Right ventricle myocardium inferior (tissue), 1 donor: ENCODE measurements at places on chromosomes 12 and 14. TPM values are rescaled to one million over a fixed set of nuclear protein-coding genes. Genes with fewer than 3 reads are reported as not detected.
A peak's percentile ranks its signal among the peaks of the same experiment; 100 is the strongest.

DNA sequence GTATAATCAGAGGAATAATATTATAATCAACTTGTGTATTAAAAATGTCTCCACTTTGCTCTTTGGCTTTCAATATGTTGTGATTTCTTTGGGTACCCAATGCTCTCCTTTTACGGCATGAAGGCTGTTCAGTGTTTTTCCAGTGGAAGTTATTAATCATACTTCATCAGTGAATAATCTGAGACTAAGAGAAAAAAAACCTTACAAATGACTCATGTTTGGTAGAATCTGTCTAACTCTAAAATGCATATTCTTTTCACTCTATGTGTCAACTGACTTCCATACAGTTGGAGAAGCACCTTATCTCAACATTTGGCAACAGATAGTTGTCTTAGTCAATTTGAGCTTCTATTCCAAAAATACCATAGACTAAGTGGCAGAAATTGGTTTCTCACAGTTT, 82.2 kb downstream of the PTPRO start:
- DNase-seq = no peak

DNA sequence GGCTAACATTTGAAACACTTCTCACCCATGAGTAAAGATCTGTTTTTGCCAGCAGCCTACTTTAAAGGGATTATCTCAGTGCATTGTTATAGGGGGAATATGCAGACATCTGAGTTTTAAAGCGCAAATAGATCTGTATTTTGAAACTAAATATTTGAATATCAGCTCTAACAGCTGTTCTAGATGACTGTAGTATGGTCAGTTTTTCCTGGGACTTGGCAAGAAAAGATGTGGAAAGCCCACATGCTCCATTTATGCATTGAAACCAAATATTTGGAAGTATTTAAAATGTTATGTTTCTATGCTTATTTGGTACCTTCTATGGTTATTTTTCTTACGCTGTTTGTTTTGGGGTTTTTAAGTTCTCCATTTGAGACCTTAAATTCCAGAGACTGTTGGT, 41.7 kb downstream of the RIC8B start:
- DNase-seq = no peak

GRCh38 chr12:69425417-69425816, 44.8 kb upstream of the FRS2 start:
- DNase-seq = no peak

DNA sequence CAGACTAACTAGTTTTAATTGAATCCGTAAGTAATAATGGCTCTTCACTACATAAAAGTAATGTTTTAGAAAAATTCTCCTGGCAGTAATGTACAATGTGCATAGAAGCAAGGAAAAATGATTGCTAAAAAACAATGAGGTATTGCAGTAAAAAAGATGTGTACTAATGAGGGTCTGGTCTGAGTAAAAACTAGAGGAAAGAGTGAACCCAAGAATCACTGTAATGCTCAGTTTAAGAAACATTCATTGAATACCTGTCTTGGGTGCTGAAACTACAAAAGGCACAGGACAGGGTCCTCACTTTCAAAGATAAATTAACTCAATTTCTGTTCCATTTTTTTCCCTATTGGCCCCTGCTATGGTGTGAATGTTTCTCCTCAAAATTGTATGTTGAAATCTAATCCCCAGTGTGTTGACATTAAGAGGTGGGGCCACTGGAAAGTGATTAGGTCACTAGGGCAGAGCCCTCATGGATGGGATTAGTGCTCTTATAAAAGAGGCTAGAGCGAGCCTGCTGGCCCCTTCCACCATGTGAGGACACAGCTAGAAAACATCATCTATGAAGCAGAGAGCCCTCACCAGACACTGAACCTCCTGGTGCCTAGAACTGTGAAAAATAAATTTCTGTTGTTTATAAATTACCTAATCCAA, 51.6 kb downstream of the RPS6KA5 start:
- no peak for DNase-seq

- no peak for DNase-seq
Measured at GRCh38 chr12:7019043-7019569, 830 bp upstream of the LPCAT3 start.

DNA sequence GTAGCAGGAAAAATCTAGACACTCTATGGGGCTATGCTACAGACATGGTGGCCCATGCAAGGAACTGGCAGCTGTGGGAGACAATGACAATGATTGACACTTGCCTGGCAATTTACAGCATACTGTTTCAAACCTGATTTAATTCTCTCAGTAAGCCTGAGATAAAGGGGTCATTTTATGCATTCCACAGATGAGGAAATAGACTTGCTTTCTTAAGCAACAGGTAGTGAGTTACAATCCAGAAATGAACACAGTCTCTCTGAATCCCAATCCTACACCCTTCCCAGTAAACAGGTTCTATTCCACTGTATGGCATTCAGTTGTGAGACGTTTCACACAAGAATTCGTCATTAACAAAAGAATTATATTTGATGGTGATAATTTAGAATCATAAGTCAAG, 15.5 kb upstream of the PCNX1 start:
- DNase-seq = no peak

GRCh38 chr12:66693901-66694513, 15.1 kb upstream of the GRIP1 start:
- DNase-seq = no peak

DNA sequence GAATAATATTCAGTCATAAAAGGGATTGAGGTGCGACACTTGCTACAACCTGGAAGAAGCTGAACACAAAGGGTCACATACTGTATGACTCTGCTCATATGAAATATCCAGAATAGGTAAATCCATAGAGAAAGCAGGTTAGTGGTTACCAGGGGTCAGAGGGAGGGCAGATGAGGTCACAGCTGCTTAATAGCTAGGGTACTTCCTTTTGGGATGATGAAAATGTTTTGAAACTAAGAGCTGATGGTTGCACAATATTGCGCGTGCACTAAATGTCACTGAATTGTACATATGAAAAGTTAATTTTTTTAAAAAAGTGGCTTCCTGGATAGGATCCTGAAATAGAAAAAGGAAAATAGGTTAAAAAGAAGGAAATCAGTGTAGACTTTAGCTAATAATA, 23.8 kb downstream of the NEUROD4 start:
- DNase-seq = peak; percentile 70

DNA sequence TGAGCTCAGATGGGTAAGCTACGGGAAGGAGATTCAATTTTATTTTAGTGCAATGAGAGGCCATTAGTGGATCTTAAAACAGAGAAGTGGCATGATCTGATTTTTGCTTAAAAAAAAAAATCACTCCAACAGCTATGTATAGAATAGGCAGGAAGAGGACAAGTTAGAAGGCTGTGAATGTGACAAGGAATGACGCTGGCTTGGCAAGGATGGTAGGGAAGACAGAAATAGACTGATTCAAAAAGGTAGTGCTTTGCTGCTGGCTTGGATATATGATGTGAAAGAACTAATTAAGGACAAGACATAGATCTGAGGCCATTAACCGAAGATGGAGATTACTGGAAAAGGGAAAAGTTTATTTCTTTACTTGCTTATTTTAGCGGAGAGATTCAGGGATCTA, 105.2 kb upstream of the GPHB5 start:
- no peak for DNase-seq

DNA sequence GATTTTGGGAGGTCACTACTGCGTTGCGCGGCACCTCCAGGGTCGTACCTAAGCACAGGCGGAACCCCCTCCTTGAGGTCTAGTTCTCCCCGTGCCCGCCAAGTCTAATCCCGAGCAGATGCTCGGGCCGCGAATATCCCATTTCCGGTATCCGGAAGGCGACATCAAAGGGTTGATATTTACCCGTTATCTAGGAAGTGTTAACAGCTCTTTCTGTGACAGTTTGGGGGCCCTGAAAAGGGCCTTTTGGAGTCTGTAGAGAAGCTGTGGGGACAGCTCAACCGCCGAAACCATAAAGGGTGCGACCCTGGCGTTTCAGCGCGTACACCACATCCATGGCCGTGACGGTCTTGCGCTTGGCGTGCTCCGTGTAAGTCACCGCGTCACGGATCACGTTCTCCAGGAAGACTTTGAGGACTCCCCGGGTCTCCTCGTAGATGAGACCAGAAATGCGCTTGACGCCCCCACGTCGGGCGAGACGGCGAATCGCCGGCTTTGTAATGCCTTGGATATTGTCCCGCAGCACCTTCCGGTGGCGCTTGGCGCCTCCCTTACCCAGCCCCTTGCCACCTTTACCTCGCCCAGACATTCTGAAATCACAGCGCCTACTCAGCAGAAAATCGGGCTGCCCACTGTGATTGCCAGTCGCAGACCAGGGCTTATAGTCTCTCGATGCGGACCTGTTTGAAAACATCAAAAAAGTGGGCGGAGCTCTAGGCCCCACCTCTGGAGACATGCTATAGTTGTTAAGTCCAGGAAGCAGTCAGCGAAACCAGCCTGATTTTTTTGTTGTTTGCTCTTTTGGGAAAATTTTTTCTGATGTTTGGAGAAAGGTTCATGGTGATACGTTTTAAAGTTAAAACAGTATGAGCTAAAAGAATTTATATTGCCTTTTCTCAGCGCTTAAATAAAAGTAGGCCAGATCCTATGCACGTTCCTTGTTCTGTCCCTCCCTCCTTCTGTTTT, 32.5 kb downstream of the WBP11 start:
- DNase-seq = peak; percentile 89

- no peak for DNase-seq
Measured at GRCh38 chr14:104895207-104895785, 29.4 kb upstream of the PLD4 start.

DNA sequence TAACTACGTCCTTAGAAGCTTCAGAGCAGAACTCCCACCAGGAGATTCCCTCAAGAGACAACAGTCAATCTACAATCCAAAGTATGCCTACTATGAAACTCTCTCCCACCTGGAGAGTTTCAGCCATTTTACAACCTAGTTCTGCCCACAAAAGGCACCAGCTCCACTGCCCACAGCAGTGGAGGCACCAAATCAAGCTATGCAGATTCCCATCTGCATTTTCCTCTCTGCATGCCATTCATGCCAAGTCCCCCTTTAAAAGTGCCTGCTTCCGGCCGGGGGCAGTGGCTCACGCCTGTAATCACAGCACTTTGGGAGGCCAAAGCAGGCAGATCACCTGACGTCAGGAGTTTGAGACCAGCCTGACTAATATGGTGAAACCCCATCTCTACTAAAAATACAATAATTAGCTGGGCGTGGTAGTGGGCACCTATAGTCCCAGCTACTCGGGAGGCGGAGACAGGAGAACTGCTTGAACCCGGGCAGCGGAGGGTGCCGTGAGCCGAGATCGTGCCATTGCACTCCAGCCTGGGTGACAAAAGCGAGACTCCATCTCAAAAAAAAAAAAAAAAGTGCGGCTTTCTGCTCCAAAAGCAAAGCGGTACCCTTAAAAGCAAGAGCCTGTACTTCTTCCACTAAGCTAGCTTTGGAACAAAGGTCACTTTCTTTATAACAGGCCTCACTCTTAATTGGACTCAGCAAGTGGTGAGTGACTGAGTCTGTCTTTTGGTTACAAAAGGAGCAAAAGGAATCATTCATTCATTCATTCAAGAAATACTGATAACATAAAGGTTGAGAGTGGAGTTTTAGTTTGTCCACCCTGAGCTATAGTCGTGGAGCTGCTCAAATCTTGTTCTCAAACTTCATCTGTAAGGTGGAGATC, 10.1 kb upstream of the DLGAP5 start:
- no peak for DNase-seq

GRCh38 chr12:12582193-12582881, 19.7 kb upstream of the DUSP16 start:
- DNase-seq = no peak

GRCh38 chr12:25377469-25378177, 126.9 kb upstream of the KRAS start:
- no peak for DNase-seq

GRCh38 chr14:99363616-99364290, 91.8 kb upstream of the BCL11B start:
- no peak for DNase-seq

- DNase-seq = no peak
Measured at GRCh38 chr14:66398437-66398836, 87.7 kb upstream of the CCDC196 start.

DNA sequence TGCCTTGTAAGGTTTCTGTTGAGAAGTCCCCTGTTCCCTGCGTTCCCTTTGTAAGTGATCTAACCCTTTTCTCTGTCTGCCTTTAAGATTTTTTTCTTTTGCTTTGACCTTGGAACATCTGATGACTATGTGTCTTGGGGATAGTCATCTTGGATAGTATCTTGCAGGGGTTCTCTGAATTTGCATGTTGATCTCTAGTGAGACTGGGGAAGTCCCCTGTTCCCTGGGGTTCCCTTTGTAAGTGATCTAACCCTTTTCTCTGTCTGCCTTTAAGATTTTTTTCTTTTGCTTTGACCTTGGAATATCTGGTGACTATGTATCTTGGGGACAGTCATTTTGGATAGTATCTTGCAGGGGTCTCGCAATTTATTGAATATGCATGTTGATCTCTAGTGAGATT, 38.2 kb upstream of the TMX1 start:
- DNase-seq = no peak

- no peak for DNase-seq
Measured at GRCh38 chr12:27330846-27331245, 1.8 kb upstream of the BMAL2 start.

- no peak for DNase-seq
Measured at GRCh38 chr12:88433997-88434703, 146.1 kb downstream of the KITLG start.

DNA sequence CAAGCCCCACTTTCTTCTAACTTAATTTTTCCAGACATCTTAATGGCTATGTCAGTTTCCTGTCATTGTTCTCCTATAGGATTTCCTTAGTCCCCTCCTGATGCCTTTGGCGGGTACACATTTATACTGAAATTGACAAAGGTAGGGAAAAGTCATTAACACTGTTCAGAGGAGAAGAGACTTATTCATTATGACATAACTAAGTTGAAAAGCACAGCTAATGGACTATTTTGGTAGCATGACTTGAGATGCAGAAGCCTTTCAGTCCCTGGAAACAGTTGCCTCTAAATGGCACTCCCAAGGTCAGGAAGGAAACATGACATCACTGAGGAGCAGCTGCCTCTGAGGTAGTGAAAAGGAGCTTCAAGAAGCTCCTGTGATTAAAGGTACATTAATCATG, 317.5 kb upstream of the KITLG start:
- no peak for DNase-seq

DNA sequence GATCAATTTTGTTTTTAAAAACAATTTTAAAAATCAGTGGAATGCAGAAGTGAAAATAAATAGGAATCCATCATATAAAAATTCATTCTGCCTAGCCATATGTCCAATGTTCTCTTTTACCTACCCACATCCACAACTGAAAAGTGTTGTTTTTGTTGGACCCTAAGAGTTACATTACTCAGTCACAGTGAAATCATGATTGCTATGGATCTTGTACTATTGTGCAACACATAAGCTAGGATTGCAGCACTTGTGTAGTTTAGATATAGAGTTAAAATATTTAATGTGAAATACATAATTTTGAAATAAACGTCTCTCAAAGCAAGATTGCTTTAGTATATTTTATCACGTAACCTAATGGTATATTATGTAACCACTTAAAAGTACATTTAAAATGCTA, 213.3 kb upstream of the CLEC14A start:
- no peak for DNase-seq

GRCh38 chr12:101441461-101442224, 33.5 kb upstream of the SPIC start:
- no peak for DNase-seq

The SLC5A8 gene
- not detected for total RNA-seq

The SRP54 gene
- 29.6 TPM for total RNA-seq

The SDR9C7 gene
- total RNA-seq = not detected

The LETMD1 gene
- 17.0 TPM for total RNA-seq

The PWP1 gene
- 13.3 TPM for total RNA-seq

The M6PR gene
- 83.0 TPM for total RNA-seq

The CLEC4D gene
- total RNA-seq = 0.11 TPM

The ZNF410 gene
- total RNA-seq = 16.0 TPM

The LRRK2 gene
- 8.4 TPM for total RNA-seq
